Right lobe of liver (tissue), 6 donors: ENCODE measurements at places on chromosomes 5 and 9.

GRCh38 chr5:14790911-14791310, 80.7 kb downstream of the ANKH start:
- DNase-seq = no peak

- no peak for DNase-seq
Observed at GRCh38 chr5:118144540-118144939, 843.8 kb downstream of the DTWD2 start.

DNA sequence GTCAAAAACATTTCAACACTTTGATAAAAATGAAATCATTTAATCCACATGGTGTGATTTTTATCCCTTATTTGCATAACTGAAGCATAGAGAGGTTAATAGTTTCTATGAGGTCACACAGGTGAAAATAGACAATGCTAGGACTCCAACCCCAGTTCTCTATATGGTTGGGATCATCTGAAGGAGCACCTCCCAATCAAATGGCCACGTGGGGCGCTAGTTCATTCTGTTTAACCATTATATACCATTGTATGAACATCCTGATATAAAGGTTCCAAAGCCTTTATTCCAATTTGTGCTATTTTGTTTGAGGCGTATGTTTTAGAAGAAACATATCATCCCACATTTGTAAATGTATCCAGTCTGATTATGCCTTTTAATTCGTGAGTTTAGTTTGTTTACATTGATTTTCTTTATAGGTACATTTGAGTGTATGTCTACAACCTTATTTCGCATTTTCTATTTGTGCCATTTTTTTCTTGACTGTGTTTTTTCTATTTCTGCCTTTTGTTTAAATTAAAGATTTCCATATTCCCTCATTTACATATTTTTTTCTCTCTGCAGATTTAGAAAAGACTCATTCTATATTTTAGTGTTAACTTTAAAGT, 1092.0 kb downstream of the MAT2B start:
- no peak for DNase-seq

GRCh38 chr9:90870621-90871326, 69.2 kb downstream of the SYK start:
- DNase-seq = no peak

DNA sequence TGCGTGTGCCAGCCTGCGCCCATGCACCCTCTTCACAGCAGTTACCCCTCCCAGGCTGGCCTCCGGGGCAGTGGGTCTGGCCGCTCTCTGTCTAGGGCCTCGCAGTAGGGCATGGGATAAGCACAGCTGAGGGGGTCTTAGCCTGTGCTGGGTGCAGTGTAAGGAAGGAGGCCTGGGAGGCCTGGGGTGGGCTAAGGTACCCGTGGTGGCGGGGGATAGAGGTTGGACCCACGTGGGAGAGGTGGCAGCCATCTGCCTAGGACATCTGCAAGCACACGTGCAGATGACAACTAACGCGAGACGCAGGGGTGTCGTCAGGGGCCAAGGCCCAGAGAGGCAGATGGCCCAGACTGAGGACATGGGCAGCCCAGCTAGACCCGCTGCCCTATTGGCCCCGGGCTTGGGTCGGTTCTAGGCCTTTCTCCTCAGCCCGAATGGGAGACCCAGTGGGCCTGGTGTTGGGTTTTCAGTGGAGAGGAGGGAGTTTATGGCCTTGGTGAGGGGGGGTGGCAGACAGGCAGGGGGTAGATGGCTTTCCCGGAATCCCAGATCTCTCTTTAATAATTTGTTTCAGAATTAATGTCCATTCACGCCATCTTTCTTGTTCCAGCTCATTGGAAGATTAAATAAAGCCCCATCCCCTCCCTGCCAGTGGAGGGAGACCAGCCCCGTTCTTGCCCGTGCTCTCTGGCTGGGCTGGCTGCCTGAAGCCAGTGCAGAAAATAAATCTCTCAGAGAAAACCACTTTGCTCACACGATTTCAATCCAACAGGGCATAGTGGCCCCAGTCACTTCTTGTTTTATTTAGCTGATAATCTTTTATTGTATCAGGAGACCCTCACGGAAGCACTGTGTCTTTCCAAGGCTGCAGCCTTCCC, 154.2 kb downstream of the GAPVD1 start:
- no peak for DNase-seq

DNA sequence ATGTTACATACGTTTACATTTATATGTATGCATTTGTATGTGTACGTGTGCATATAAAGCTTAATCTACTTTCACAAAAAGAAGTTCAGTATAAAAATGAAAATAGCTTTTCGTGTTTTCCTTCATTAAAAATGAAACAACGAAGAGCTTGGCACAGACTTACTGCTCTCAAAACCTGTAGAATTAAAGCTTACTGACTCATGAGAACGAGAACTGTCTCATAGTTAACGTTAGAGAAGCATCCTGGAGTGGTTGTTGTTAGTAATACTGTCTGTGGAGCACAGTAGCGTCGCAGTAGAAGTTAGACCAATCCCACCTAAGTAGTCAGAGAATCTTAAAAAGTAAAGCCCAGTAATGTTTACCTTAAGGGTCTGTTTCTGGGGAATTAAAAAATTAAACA, 1.3 kb downstream of the MAT2B start:
- no peak for DNase-seq

DNA sequence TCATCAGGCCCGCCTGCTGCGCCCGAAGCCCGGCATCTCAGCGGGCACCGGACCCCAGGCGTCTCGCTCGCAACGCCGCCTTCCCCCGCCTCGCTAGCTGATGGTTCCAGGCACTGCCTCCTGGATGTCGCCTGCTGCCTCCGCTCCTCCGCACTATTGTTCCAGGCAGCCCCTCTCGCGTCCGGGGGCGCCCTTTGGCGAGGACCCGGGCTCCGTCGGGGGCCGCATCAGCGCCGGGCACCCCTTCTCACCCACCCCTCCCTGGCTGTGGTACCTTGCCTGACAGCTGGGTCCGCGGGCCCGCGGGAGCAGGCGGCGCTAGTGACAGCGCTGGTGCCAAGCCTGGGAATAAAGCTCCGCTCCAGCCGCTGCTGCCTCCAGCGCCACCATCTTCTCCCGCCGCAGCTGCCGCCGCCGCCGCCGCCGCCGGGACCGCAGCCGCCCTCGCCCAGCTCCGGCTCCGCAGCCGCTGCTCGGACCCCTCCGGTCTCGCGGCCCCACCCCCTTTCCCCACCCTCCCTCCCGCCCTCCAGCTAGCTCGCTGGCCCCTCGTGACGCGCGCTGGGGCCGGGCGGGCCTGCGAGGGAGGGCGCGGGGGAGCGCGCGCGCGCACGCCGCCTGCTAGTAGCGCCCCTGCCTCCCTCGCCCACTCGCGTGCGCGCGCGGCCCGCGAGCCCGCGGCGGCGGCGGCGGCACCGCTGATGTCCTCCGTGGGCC, at the start of gene APBA1:
APBA1 (minus strand) TSS at position 493 of the 717 bp plus-strand sequence.
- DNase-seq = peak; percentile 83

DNA sequence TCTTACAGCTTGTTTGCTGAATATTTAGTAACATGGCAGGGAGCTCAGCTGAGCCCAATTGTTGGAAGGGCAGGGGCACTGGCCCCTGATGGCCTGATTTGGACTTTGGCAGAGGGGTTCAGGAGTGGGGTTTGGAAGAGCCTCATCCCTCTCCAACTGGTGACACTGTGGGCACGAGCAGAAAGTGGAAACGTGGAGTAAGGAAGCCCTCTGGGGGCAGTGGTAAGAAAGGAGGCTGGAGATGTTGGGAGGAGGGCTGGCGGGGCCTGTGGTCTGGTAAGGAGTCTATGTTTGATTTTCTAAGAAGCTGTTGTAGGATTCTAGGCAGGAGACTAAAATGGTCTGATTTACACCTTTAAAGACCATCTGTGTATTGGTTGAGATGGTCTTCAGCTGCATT, 208.9 kb downstream of the HSPA4 start:
- no peak for DNase-seq

DNA sequence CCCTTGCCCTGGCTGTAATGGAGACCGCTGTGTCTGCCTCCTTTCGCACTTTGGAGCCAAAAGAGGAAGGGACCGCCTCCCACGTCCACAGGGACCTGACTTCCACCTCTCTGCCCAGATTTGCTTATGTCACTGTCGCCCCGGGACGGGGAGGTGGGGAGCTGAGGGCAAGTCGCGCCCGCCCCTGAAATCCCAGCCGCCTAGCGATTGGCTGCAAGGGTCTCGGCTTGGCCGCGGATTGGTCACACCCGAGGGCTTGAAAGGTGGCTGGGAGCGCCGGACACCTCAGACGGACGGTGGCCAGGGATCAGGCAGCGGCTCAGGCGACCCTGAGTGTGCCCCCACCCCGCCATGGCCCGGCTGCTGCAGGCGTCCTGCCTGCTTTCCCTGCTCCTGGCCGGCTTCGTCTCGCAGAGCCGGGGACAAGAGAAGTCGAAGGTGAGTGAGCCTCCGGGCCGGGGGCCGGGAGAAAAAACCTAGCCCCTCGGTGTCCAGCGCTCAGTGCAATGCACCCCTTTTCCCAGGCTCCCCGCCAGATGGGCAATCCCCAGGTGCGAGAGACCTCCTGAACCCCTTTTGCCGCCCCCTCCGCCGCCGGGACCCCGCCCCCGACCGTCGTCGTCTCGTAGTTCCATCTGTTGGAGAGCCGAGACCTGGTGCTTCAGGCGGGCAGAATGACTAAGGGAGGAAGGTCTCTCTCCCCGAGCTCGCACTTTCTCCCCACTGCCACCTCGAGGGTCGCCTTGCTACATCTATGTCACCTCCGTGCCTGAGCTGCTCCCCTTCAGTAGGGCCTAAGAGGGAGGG, at the start of gene GPX3:
GPX3 (plus strand) TSS at position 288 of the 807 bp plus-strand sequence; CDS start at position 352, 64 bp downstream.
- peak; percentile 99 for DNase-seq

DNA sequence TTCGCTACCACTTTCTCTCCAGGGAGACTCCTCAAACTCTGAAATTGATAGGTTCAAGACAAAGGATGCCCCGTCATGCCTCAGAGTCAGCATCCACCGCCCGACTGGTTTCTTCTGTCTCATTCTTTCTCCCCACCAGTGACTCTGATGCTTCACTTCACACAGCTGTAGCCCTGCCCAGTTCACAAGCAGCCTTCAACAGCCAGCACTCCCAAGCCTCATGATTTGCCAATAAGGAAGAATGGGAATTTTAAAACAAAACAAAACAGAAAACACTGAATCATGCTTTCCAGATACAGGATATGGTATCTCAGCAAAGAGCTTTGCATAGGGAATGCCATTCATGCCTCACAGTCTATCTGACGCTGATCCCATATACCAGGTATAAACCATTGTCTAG, 371.2 kb upstream of the RORB start:
- DNase-seq = no peak

DNA sequence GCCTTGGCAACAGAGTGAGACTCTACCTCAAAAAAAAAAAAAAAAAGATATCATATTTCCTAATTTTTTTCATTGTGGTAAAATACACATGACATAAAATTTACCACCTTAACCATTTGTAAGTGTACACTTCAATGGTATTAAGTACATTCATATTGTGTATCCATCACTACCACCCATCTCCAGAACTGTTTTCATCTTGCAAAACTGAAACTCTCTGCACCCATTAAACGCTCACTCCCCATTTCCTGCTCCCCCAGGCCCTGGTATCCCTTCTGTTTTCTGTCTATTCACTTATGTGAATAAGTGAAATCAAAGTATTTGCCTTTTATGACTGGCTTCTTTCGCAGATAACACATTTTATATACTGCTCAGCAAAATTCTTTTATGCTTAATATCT, 12.8 kb downstream of the LRRC8A start:
- no peak for DNase-seq

DNA sequence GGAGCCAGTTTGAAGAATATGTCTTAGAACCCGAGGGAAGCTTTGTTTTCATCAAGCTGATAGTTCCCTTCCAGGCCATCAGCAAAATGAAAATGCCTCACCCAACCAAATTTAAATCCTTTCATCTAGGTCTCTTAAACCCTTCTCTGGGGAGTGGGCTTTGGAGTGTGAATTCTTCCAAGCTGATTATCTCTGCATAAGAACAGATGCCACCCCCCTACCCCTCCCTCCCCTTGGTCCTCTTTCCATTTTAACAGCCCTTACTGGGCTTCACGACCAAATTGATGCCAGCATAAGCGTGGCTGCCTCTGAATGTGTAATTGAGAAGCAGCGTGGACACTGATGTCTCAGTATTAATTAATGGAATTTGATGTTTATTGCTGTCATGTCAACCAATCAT, 509.7 kb upstream of the CLINT1 start:
- no peak for DNase-seq

DNA sequence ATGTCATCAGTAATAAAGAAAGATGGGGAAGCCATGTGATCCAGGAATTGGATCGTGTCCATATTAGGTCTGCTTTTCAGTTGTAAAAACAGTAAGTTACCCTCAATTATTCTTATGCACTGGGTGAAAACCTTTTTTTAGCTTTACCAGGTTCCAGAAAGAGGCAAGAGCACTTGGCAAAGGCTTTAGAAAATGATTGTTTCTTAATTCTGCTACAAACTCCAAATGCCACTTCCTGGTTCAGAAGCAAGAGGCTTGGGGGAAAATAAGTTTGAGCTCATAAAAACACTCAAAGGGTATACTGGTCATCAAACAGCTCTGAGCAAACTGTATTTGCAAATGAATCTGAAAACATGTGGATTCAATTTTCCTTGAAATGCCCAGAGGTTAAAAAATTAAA, 615.6 kb downstream of the EBF1 start:
- no peak for DNase-seq

DNA sequence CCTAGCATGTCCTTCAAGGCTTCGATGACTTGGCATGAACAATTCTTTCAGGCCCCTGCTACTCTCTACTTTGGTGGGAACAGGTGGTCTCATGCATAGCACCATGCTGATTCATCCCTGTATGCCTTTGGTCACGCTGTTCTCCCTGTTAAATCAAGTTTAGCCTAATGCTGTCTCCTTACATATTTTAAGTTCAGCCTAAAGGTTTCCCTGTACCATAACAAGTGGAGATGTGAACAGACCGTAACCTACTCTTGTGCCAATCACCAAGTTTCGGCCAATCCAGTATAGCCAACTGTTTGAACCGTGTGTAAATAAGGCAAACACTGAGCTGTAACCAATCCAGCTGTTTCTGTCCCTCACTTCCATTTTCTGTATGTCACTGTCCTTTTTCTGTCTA, 8.0 kb downstream of the GAS1 start:
- DNase-seq = no peak

GRCh38 chr5:14383923-14384322, 197.7 kb upstream of the OTULINL start:
- DNase-seq = no peak

DNA sequence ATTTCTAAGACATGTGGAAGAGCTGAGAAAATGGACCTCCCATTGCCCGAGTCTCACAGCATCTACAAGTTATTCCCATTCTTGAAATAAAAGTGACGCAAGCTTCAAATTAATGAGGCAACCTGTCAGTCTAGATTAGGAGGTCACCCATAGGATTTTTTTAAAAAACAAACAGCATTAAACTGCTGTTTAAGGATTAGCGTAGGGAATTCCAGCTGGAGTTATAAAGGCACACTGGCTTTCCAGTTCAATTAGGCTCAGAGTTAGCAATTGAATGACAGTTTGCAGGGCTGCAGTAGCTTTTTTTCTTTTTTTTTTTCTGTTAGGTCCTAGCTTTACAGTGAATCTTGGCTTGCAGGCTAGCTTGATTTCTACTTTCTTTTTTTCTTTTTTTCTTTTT, 16.2 kb downstream of the PRKACG start:
- no peak for DNase-seq
